ENCODE measurements at places on chromosomes 16 and 17. TPM values are rescaled to one million over a fixed set of nuclear protein-coding genes. Genes with fewer than 3 reads are reported as not detected.

The BICDL2 gene
- polyA plus RNA-seq, result 0.01 TPM

The SBK1 gene
- polyA plus RNA-seq, result 5.3 TPM

GRCh38 chr16:77302674-77303073 lies 103.5 kb downstream of the SYCE1L start:
- no peak overlapping the region for H3K4me3 ChIP-seq
- H3K36me3 ChIP-seq, result no peaks in the 10 kb centered on the region
- H3K27me3 ChIP-seq, result no peaks in the 10 kb centered on the region
- no peak for DNase-seq

The HSD17B2 gene
- 0.16 TPM for polyA plus RNA-seq

The CCL17 gene
- not detected for polyA plus RNA-seq

The TP53TG3F gene
- not detected for polyA plus RNA-seq
